Activated gamma-delta T cell treated with anti-CD3 and anti-CD28 coated beads, Interleukin-2, amount 50 U/mL, for 16 hours (primary cell): ENCODE measurements at places on chromosomes 13 and 19.

GRCh38 chr13:103282571-103283450 lies 216.6 kb upstream of the SLC10A2 start:
- no peak for DNase-seq

GRCh38 chr19:367963-368629 lies 23.5 kb upstream of the MIER2 start:
- no peak for DNase-seq

GRCh38 chr19:52990759-52991418 lies 22.8 kb upstream of the ERVV-1 start:
- DNase-seq = no peak

DNA sequence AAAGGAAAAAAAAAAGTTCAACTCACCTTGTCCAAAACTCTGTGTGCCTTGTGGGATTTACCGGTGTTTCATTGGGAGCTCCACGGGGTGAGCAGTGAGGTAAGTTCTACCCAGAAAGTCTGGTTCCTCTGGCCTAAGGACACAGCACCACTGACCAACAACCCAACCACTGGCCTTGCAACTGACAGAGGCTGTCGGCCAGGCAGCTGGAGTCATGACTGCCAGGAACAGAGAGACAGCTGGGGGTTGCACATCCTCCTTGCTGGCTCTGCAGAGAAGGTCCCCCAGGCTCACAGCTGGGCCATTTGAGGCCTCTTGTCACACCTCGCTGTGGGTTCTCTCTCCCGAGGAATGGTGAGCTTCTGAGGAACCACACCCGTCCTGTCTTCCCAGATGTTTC lies 59.5 kb downstream of the ANKRD10 start:
- no peak for DNase-seq

DNA sequence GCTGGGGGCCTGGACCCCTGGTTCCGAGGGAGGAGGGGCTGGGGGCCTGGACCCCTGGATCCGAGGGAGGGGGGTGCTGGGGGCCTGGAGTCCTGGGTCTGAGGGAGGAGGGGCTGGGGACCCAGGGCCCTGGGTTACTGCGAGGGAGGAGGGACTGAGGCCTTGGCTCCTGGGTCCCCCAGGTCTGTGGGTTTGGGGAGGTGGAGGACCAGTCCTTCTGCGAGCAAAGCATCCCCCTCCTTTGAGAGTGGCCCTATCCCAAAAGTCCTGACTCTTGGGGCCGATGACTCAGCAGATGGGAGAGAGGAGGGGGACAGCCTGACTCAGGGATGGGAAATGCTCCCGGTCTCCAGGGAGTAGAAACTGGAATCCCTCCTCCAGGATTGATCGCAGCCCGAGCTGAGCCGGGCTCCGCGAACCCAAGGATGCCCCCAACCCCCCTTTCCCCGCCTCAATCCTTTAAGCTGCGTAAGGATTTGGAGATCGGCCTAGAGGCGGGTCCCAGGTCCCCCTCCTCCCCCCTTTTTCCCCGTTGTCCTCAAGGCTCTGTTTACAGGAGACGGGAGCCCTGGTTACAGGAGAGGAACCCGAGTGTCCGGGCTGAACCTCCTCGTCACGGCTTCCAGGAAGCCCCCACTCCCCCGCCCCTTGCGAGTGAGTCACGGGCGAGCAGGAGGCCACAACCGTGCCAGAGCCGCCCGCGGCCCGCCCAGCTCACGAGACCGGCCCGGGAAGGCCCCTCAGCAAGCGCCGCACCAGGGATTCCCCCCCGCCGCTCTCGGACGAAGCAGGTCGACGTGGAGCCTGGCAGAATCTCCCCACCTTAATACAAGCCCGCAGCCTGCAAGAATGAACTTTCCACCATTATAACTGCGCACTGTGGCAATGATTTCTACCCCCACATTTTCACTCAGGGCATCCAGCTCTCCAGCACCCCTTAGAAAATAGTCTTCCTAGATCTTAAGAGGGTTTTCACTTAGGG lies 3.0 kb upstream of the ZFP36 start:
- DNase-seq = peak; percentile 96

DNA sequence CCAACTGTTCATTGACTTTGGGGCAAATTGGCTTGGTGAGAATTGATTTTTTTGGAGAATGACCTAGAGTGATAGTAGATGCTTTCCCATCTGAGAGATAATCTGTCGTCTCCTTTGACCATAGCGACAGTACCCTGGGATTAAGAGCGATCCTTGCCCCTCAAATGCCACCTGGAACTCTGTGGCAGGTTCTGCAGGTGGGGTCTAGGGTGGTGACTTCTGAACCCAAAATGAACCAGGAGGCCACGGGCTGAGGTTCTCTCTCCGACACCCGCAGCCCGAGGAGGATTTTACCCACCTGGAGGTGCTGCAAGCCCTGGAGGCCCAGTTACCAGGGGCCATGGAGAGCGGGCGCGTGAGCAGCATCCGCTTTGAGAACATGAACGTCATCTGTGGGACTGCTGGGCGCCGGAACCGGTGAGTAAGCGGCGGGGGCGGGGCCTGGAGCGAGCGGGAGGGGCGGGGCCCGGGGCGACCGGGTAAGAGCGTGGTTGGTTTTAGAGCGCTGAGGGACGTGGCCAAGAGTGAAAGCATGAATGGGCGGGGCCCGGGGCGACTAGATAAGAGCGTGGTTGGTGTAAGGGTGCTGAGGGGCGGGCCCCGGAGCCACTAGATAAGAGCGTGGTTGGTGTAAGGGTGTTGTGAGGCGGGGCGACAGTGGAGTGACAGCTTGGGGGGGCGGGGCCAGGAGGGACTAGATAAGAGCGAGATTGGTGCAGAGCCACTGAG lies 8.6 kb downstream of the C19orf81 start:
- DNase-seq = peak; percentile 75

DNA sequence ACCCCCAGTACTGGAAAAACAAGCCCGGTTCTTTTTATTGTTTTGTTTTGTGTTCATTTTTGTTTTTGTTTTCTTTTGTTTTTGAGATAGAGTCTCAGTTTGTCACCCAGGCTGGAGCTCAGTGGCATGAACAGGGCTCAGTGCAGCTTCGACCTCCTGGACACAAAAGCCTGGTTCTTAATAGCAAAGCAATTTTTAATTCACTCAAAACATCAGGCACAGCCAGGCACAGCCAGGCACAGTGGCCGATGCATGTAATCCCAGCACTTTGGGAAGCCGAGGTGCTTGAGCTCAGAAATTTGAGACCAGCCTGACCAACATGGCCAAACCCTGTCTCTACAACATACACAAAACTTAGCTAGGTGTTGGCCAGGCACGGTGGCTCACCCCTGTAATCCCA lies 30.7 kb downstream of the INSR start:
- DNase-seq = no peak

- DNase-seq = no peak
Observed at GRCh38 chr19:32416749-32417456, 11.3 kb downstream of the DPY19L3 start.

DNA sequence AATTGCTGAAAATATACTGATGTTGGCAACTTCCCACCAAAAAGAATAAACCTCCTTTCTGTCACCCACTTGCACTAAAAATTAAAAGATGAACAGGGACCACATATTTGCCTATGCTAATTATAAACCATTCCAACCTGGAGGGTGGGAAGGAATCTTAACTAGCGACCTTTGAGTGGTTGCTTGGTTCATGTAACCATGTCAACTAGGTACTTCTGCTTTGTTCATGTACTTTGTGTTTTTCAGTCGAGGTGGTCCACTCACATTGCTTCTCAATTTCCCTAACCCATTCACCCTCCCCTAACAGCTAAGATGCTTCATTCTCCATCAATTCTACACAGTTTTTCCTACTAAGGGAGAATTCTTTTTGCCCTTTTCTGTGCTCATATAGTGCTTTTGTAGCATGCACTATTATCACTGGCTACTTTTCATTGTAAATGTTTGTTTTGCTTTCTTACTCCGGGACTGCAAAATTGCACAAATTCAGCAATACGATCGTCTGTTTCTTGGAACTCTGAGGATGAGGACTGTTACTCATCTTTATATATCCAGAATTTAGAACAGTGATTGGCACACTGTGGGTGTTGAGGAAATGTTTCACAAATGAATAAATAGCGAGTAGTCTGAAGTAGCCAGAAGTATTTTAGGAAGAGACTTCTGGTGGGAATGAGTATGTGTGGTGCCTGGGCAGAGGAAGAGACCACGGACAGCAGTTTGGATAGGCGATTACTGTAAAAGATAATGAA lies 187.5 kb downstream of the GPC6 start:
- no peak for DNase-seq

- DNase-seq = no peak
Observed at GRCh38 chr19:6439743-6440142, 6.2 kb upstream of the SLC25A41 start.
